ENCODE measurements at places on chromosomes 2 and 18.

GRCh38 chr18:37540424-37541138, 25.0 kb downstream of the CELF4 start:
- no peak for DNase-seq

- no peak for DNase-seq
Measured at GRCh38 chr2:14654835-14655282, 22.3 kb downstream of the LRATD1 start.

GRCh38 chr18:50839996-50840395, 20.2 kb upstream of the MRO start:
- DNase-seq, result no peak

DNA sequence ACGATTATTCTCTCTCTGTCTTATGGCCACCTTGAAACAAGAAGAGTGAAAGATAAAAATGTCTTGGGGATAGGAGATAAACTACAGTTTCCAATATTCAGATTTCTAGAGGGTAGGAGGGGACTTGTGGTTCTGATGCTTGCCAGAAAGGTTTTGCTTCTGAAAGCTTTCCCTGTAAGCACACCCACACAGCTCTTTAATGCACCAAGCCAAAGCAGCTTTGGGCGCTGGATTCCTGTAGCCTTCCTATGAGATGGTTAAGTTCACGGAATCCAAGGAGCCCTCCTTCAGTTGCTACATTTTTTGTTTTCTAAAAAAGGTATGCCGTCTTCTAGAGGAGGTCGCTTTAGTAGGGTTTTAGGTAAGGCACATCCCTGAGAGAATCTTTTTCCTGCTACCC, 4.9 kb downstream of the LRRTM1 start:
- no peak for DNase-seq

DNA sequence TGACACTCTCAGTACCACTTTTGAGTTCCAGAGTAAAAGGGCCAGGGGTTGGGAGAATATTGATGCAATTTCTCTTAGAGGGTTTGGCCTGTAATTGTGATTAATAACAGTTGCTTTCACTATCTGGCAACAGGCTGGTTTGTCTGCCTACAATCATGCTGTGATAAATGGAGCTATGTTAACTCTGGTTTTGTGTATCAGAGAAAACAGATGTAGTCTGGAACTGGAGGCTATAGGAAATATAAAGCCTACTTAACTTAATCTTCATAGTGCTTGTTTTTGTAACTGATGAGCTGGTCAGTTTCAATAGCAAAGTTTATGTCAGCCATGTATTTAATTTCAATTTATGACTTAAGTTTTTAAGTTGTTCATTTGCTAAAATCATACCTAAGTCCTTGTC, 138.0 kb downstream of the AGPS start:
- DNase-seq, result no peak

DNA sequence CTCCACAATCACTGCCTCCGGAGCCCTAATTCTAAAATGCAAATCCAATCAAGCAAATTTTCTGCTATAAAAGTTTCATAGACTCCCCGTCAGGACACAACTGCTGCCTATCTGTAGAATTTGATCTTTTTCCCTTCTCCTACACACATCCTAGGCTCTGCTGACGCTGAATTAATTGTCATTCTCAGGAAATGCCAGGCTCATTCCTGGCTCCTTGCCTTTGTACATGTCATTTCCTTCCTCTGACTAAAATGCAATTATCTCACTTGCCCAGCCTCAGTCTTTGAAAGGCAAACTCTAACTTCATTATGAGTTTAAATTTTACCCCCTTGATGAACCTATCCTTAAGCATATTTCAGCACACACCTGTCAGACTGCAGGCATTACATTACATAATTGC, 844.9 kb upstream of the CRIM1 start:
- no peak for DNase-seq

- DNase-seq, result no peak
Measured at GRCh38 chr2:128277961-128278681, 40.5 kb downstream of the HS6ST1 start.

- DNase-seq, result no peak
Measured at GRCh38 chr2:201768918-201769317, 11.8 kb downstream of the ALS2 start.

- DNase-seq, result no peak
Measured at GRCh38 chr2:39567507-39567906, 98.2 kb upstream of the TMEM178A start.

GRCh38 chr2:101827246-101827645, 129.7 kb downstream of the MAP4K4 start:
- no peak for DNase-seq

GRCh38 chr2:107334306-107334705, 448.3 kb upstream of the ST6GAL2 start:
- DNase-seq, result no peak

GRCh38 chr2:222904557-222905258, 43.9 kb downstream of the ACSL3 start:
- DNase-seq, result no peak

DNA sequence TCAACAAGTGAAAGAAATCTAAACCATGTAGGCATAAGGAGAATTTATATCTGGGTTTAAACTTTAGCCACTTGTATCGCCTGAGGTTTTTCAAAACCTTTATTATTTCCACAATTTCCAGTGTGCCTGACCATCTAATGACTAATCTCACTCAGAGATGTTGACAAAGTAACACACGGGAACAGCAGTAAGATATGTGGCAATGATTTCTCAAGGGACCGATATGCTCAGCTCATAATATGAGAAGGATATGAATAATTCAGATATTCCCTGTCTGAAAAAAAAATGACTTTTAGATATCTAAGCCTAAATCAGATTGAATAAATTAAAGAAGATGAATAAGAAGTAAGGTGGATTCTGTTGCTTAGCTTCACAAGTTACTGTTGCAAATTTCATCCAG, 43.5 kb downstream of the TMEM163 start:
- no peak for DNase-seq

- DNase-seq, result no peak
Measured at GRCh38 chr2:169452080-169452479, 27.2 kb upstream of the BBS5 start.

DNA sequence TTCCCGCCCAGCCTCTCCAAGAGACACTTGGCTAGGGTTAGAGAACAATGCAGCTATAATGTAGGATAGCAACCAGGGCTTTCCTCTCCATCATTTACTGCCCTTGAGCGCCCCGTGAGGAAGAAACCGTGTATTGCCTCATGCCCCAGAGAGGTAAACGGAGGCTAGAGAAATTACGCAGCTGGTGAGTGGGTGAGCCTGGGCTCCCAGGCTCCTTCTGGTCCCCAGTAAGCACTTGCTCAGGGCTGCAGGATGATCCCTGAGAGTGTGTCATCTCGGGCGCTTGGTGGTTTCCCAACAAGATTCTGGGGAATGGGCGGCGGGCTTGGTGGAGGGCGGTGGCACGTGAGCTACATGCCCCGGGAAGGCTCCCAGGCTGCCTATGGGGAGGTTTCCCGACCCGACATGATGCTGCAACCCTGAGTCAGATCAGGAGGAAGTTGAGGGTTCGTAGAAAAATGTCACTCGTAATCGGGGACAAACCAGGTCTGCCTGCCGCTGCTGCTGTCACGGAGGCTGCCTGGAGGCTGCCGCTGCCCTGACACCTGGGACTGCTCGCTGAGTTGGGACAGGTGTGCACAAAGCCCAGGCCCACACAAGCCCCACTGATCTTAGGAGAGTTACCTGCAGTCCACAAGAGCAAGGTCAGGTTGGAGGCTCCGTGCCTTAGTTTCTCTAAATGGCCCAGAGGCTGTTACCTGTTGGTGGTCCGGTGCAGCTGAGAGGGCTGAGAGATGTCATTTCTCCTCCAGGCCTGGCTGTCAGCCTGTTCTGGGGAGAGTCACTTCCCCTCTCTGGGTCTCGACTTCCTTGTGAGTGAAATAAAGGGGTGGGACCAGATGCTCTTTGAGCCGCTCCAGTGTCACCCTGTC, at the start of gene GPR55:
TSS of gene GPR55 (minus strand) at position 773 of the 872 bp plus-strand sequence. CDS start 14,280 bp downstream, outside the sequence.
- peak; percentile 57 for DNase-seq

- DNase-seq, result no peak
Measured at GRCh38 chr2:120819720-120820210, 84.1 kb downstream of the GLI2 start.

GRCh38 chr2:54960164-54960563, 90.1 kb downstream of the RTN4 start:
- no peak for DNase-seq

DNA sequence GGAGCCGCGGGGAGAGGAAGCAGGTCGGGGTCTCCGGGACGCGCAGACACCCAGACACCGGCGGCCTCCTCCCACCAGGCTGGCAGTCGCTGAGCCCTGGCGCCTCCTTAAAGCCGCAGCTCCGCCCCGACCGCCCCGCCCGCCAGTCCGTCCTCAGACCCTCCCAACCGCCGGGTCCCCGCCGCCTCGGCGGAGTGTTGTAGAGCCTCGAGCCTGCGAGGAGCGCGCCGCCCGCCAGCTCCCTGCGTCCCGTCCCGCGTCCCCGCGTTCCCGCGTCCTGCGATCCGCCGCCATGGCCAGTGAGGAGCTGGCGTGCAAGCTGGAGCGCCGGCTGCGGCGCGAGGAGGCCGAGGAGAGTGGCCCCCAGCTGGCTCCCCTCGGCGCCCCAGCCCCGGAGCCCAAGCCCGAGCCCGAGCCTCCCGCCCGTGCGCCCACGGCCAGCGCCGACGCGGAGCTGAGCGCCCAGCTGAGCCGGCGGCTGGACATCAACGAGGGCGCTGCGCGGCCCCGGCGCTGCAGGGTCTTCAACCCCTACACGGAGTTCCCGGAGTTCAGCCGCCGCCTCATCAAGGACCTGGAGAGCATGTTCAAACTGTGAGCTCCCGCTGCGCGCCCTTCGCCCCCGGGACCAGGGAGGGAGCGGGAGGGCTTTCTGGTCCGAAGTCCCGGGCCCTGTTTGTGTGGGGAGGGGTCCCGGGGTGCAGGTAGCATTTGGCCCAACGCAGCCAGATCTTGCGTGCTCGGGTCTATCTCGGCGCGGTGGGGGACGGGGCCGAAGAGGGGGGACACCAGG, at the start of gene EFHD1:
TSS of gene EFHD1 (plus strand) at position 192 of the 793 bp plus-strand sequence. CDS start at position 293, 101 bp downstream.
- DNase-seq, result peak; percentile 61

DNA sequence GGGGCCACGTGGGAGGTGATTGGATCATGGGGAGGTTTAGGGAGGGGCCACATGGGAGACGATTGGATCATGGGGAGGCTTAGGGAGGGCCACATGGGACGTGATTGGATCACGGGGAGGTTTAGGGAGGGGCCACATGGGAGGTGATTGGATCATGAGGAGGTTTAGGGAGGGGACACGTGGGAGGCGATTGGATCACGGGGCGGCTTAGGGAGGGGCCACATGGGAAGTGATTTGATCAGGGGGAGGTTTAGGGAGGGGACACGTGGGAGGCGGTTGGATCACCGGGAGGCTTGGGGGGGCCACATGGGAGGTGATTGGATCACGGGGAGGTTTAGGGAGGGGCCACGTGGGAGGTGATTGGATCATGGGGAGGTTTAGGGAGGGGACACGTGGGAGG, 22.5 kb upstream of the SALL3 start:
- DNase-seq, result no peak

GRCh38 chr2:74419345-74419744, 2.1 kb downstream of the C2orf81 start:
- DNase-seq, result no peak
